ENCODE measurements at places on chromosomes 2 and 18. TPM values are rescaled to one million over a fixed set of nuclear protein-coding genes. Genes with fewer than 3 reads are reported as not detected.

DNA sequence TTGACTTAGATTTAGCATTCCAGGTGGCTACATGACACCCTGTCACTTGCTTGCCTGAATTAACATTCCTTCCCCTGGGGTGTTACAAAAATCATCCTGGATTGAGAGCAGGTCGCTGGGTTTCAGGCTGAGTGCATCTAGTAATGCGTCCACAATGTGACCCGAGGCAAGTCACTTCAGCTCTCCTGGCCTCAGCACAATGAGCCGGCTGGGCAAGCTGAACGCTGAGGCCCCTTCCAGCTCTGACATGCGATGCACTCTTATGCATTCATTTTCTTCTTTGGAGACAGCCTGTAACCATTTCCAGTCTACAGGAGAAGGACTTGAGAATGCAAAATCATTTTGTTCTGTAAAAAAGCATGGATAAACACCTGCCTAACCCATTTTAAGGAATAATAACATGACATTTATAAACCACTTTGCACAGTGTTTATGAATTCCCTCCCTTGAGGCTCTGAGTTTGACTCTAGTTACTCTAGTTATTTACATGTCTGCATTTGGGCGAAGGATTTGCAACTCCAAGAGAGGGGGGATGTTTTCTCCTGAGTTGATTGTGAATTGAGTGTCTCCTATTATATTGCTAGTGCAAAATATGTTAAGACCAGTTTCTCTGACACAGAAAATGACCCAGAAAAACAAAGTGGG is 63.0 kb upstream of the CPO start:
- DNase-seq: no peak

DNA sequence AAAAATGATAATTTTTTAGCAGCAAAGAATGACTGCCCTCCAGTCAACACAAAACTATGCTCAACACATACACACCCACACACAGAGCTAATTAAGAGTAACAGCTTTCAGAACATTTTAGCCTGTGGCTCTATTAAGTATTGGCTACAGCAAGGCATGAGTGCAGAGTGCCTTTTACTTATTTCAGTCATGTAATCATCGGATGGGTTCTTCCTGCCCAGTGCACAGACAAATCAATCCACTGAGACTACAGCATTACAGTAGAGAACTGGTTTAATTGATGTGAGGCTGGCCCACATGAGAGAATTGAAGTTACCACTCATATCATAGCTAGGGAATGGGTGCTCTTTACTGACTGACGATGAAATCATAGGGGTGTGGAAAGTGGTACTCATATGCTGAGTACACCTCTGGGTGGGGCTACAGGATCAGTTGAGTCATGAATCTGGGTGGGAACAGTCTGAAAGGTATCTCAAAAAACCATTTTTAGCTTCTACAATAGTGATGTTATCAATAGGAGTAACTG is 241.0 kb downstream of the FSIP2 start:
- DNase-seq: no peak

DNA sequence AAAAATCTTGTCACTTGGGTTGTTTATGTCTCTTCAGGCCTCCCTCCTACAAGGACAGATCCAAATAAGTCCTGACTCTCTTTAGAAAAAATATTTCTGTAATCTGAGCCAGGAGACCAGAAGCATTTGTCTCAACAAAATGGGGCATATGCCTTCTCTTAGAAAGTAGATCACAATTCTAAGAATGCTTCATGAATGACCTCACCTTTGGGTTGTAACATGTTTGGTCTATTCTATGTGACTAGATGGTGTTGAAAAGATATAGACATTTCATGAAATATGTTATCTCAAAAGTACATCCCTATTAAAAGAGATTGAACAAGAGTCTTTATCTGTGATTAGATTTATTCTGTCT is 159.0 kb upstream of the SETBP1 start:
- DNase-seq: no peak

- DNase-seq: no peak
Measured at GRCh38 chr2:64029116-64029665, 10.0 kb upstream of the VPS54 start.

GRCh38 chr2:8312221-8312620 is 369.6 kb upstream of the ID2 start:
- DNase-seq: no peak

- DNase-seq: no peak
Measured at GRCh38 chr2:208369091-208369490, 37.5 kb upstream of the PTH2R start.

- DNase-seq: no peak
Measured at GRCh38 chr2:24617424-24617823, 126.4 kb downstream of the NCOA1 start.

DNA sequence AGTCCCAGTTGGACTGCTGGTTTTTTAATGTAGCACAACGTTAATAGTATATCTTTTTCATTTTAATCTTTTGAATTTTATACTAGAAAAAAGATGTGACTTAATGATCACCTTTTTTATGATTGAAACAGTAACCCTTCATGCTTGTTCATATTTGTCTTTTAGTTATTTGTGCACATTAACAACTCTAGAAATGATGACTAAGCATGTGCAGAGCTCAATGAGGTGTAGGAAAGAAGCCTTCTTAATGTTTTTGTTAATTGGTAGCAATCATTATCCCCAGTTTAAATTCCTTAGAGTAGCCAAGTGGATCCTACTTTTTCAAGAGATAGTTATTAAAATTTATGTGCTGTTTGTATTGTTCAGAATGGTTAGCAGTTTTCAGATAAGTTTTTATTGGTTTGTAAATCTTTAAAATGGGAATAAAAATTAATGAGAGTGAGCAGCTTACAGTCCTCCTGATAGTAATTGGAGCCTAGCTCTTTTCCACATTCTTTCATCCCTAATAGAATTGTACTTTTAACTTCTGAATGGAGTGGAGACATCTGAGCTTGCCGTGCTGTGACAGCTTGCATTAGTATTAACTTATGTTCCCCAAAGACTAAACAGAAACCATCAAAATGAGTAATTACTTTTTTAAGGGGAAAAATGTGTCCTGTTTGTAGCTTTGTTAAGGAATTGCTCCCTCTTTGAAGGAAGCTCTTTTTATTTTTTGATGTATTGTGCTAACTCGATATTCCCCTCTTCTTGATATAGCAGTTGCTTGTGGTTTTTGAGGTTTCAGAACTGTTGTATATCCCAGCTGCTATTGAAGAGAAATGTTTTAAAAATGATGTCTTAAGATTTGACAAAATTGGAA is 17.3 kb downstream of the PIK3C3 start:
- no peak for DNase-seq

DNA sequence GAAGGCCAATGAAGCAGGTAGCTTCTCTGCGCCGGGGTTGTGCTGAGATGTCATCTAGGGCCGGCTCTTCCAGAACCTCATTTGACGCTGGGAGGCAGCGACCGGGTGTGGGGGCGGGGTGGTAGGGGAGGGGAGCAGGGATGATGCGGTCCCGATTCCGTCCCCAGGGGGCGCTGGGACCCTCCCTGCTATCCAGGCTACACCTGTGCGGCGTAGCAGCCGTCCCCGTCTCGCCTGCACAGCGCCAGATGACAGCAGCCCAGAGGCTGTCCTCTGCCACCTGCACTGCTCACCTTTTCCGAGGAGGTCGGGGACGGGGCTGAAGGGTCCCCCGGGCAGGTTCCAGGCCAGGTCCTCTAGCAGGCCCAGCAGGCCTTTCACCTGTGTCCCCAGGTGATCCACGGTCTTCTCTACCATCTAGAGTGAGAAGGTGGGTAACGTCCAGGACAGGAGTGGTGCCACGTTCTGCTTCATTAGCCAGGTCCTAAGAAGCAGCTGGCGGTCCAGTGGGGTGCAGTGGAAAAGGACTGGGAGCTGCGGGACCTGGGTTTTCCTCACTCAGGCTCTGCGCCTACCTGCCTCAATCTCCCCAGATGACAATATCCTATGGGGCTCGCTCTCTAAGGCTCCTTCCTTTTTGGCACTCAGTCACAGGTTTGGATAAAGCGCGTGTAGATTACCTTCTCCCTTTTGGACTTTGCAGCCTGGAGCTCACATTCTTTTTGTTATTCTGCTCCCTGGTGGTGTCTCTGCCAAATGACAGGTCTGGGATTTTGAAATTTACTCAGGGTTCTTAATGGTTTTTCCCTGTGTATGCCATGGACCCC is 56.0 kb upstream of the RAB6C start:
- no peak for DNase-seq

DNA sequence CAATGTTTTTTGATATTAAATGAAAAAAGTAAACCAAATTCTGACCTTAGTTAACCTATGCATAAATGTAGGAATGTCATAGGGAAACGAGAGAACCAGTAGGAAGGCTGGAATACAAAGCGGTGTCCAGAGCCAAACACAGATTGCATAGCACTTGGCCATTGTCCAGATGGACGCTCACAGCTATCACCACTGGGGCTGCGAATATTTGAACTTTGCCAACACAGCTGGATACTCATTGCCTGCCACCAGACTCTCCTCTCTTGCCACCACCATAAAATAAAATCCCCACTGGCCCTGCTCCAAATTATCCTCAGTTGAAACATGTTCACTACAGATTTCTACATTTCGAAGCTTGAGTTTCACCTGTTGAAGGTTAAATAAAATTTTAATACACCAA is 159.3 kb upstream of the GULP1 start:
- DNase-seq: no peak

- no peak for DNase-seq
Measured at GRCh38 chr2:40371525-40372282, 80.2 kb downstream of the SLC8A1 start.

- DNase-seq: no peak
Measured at GRCh38 chr2:71332435-71332796, 834 bp downstream of the ZNF638 start.

- DNase-seq: no peak
Measured at GRCh38 chr2:109375656-109376055, 238.1 kb downstream of the SEPTIN10 start.

The C2orf81 gene
- 9.6 TPM for polyA plus RNA-seq

The SCN3A gene
- 0.83 TPM for polyA plus RNA-seq

The MCEE gene
- 23.4 TPM for polyA plus RNA-seq

The ANKRD30BL gene
- 1.2 TPM for polyA plus RNA-seq

The MAL gene
- 300 TPM for polyA plus RNA-seq

The UGT1A4 gene
- not detected for polyA plus RNA-seq

The SERPINB4 gene
- not detected for polyA plus RNA-seq
